ENCODE measurements at places on chromosomes 7 and 10. TPM values are rescaled to one million over a fixed set of nuclear protein-coding genes. Genes with fewer than 3 reads are reported as not detected.

DNA sequence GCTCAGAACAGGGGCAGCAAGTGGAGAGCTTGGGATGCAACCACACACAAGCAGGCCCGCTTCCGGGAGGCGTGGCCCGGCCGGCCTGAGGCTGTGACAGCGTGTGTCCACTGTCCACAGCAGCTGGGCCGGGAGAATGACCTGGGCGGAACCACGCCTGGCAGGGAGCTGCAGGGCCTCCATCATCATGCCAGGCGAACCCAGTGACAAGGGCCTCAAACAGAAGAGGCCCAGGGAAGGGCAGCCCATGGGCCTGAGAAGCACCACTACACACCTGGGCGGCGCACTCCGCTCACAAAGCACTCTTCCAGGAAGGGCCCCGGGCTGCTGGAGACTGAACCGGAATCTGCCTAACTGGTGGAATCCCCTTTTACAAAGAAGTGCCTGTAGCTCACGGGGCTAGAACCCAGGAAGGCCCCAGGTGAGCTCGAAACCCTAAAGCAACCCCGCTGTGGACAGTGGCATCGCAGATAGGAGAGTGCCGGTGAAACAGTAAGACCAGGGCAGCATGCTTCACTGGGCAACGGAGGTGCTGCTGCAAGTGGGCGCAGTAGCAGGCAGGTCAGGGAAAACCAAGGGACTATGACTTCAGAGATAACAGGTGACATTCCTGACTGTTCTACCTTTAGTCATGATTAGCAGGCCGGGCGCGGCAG is 66.0 kb downstream of the MAD1L1 start:
- H3K36me3 ChIP-seq: no peaks in the 10 kb centered on the region
- H3K4me3 ChIP-seq: no peak overlapping the region
- no peaks in the 10 kb centered on the region for H3K4me1 ChIP-seq
- no peak for DNase-seq
- no peaks in the 10 kb centered on the region for H3K27me3 ChIP-seq
- H3K27ac ChIP-seq: no peak overlapping the region

GRCh38 chr7:35646289-35647023 is 48.5 kb downstream of the HERPUD2 start:
- no peaks in the 10 kb centered on the region for H3K27me3 ChIP-seq
- H3K36me3 ChIP-seq: no peaks in the 10 kb centered on the region
- H3K27ac ChIP-seq: no peak overlapping the region
- peaks cover 63% of the 10 kb centered on the region for H3K4me1 ChIP-seq

DNA sequence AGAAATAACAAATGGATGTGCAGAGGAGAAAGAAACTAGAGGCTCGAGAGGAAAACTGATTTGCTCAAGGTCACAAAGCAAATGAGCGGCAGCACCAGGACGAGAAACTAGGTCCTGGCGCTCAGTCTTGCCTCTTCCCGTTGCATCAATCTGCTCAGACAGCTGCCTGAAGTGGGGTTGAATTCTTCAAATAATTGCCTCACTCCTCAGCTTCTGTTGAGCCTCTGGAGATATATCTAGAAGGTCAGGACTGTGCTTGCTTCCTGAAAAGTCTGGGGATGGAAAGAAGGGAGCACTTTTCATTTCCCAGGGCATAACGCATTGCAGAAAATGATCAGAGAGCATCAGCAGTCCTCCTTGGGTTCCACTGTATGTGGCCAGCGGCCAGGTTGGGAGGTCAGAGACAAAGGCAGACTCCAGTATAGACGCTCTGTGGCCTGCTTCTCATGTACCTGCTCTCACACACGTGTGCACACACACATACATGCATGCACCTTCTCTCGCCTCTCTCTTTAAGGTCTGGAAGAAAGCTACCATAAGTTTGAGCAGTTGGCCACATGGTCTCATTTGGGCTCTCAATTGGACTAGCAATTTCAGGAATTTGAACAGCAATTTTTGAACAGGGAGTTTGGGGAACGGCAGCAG is 83.7 kb upstream of the DUSP5 start:
- no peaks in the 10 kb centered on the region for H3K27me3 ChIP-seq
- no peak overlapping the region for H3K4me3 ChIP-seq
- H3K36me3 ChIP-seq: no peaks in the 10 kb centered on the region
- DNase-seq: no peak

GRCh38 chr10:58529077-58529728 is 16.5 kb downstream of the BICC1 start:
- no peaks in the 10 kb centered on the region for H3K27me3 ChIP-seq
- H3K36me3 ChIP-seq: no peaks in the 10 kb centered on the region
- no peaks in the 10 kb centered on the region for H3K4me1 ChIP-seq
- DNase-seq: no peak
- H3K4me3 ChIP-seq: no peak overlapping the region
- H3K27ac ChIP-seq: no peak overlapping the region

Gene RPEL1
- not detected for total RNA-seq

Gene OR2F2
- total RNA-seq: not detected

- H3K27ac ChIP-seq: no peak overlapping the region
- H3K4me3 ChIP-seq: no peak overlapping the region
- no peaks in the 10 kb centered on the region for H3K4me1 ChIP-seq
- no peak for DNase-seq
- no peaks in the 10 kb centered on the region for H3K27me3 ChIP-seq
Observed at GRCh38 chr7:4416396-4417056, 265.6 kb upstream of the FOXK1 start.

Gene GCK
- 0.33 TPM for total RNA-seq

Gene EPO
- total RNA-seq: not detected

DNA sequence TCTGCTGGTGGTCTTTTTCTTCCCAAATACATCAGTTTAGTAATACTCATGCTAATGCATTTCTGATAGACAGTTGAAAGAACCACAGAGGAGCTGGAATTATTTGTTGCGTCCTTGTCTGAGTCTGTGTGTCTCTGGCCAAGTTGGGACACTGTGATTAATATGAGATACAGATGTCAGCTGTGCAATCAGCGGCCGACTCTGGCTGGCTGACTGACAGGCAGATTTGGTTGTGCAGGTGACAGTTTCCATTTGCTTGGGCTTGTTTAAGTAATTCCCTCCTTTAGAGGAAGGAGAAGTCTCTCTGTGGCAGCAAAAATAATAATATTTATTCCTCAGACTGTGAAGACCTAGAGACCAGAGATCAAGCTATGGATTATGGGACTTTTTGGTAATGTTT is 176.2 kb upstream of the CHRM2 start:
- no peaks in the 10 kb centered on the region for H3K27me3 ChIP-seq
- H3K27ac ChIP-seq: no peak overlapping the region
- H3K4me3 ChIP-seq: no peak overlapping the region
- H3K36me3 ChIP-seq: no peaks in the 10 kb centered on the region
- H3K4me1 ChIP-seq: no peaks in the 10 kb centered on the region
- DNase-seq: no peak

- peak overlapping the region; percentile 61 for H3K27ac ChIP-seq
- peak; percentile 76 for DNase-seq
- H3K36me3 ChIP-seq: no peaks in the 10 kb centered on the region
- peak overlapping the region; percentile 48 for H3K4me3 ChIP-seq
- peaks cover 100% of the 10 kb centered on the region for H3K4me1 ChIP-seq
Observed at GRCh38 chr10:22646388-22646853, 68.0 kb downstream of the PIP4K2A start.

Measured in CD4-positive, alpha-beta memory T cell (primary cell).